CD4-positive, alpha-beta T cell treated with Interleukin-4 for 1 hour (primary cell): ENCODE measurements at places on chromosomes 5 and 9.

DNA sequence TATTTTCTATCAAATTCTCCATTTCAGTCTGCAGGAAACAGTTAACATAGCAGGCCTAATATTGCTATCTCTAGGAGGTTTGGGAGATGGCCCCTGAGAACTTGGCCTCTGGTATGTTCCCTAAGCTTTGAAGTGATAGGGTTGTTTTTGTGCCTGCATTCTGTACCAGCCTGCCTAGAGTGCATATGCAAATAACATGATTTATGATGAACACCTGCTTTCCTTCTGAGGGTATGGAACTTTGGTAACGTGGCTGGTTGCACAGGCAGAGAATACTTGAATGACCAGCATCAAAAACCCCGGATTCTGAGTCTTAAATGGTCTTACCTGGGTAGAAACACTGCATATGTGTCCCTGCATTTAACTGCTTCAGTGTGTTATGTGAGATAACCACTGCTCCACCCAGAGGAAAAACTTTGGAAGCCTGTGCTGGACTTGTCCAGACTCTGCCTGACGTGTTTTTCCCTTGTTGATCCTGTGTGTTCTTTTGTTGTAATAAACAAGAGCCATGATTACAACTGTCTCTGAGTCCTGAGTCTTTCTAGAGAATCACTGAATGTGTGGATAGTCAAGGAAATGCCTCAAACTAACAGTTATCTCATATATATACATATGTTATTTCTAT is 111.3 kb upstream of the ABCA1 start:
- DNase-seq = no peak

- DNase-seq = peak; percentile 34
Measured at GRCh38 chr9:124770359-124771020, 621 bp downstream of the NR6A1 start.

GRCh38 chr9:133127340-133127981 is 6.4 kb upstream of the RALGDS start:
- peak; percentile 85 for DNase-seq

DNA sequence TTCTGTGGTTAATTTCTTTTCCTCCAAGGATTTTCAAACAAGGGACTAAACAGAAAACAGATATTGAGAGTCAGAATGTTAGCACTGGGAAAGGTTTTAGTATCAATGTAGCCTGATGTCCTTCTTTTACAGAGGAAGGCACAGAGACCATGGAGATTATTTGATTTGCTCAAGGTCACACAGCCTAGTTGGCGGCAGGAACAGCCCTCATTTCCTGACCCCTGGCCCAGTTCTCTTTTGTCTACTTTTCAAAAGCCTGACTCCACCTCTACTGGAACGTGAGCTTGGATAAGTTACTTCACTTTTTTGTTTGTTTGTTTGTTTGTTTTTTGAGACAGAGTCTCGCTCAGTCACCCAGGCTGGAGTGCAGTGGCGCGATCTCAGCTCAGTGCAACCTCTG is 6.6 kb upstream of the NRG2 start:
- DNase-seq = no peak

DNA sequence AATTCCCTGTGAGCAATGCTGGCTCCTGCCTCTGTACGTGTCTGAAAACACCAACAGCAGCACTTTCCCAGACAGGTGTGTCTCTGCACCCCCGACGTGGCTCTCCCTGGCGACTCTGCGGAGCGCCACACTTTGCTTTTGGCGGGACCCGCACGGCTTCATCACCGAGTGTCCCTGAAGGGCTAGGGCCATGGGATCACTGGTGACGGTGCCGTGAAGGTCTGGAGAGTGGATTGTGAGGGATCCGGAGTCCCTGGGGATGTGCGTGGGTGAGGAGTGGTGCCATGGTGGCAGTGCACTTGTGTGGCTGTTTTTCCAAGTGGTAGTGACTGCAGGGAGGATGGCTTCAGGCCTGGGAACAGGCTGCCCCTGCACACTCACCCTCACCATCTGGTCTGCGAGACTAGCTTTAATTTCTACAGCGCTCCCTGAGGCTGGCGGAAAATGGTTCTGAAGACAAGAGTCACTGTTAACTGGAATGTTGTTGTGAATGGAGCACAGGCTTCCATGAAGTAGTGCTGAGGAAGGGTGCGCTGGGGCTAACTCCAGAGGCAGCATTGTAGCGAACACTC is 3.2 kb downstream of the NKD2 start:
- no peak for DNase-seq

DNA sequence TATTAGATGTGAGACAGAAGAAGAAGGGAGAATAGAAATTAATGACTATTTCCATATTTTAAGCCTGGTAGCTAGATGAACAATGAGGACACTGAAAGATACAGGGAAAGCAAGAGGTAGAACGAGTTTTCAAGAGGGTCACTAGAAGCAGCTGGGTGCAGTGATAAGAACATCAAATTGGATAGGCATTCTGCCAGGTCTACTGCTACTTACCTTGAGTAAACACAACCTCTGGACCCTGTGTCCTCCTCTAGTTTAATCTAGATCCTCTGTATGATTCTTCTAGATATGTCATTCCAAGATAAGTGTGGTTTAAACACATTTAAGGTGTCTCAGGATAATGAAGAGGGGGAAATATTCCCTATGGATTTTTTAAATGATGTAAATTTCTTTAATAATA is 31.2 kb downstream of the OTP start:
- no peak for DNase-seq

- DNase-seq = no peak
Measured at GRCh38 chr5:157955541-157956172, 96.7 kb upstream of the CLINT1 start.

GRCh38 chr9:21413151-21413550 is 4.2 kb downstream of the IFNA8 start:
- DNase-seq = no peak

- DNase-seq = peak; percentile 51
Measured at GRCh38 chr9:33813712-33814641, 3.0 kb upstream of the UBE2R2 start.

- no peak for DNase-seq
Measured at GRCh38 chr5:127184851-127185250, 105.7 kb upstream of the MEGF10 start.

DNA sequence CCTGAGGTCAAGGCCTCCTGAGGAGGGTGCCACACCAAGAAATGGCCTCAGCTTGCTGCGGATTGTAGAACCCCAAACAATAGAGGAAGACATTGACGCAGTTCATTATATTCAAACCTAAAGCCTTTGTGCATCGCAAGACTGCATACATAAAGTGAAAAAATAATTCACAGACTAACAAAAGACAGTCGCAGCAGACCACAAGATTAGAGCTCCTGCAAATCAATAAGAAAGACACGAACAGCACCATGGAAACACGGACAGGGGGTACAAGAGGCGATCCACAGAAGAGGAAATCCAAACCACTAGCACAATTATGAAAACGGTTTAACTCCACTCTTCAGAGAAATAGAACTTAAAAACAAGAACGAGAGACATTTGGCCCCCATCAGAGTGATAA is 10.0 kb upstream of the TCOF1 start:
- no peak for DNase-seq

DNA sequence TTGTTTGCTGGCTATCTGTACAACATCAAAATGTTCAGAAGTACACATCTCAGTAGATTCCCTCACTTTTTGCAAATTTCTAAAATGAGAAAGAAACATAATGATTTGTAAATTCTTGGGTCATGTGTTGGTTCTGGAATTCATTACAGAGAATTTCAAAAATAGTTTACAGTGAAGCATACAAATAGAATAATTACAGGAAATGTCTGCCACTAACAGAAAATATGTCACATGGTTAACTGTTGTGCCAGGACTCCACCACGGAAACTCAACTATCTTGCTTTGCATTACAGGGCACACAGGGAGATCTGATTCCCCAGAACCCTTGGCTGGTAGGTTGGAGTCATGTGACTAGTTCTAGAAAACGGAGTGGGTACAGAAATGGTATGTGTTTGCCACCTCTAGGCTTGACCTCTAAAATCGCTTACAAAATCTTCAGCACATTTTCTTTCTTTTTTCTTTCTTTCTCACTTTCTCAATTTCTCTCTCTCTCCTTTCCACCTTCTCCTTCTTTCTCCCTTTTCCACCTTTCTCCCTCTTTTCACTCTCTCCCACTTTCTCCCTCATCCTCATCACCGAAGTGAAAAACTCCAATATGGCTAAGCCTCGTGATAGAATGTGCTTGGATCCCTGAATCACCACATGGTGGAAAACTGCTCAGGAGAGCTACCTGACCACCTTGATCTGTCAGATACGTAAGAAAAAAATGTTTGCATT is 32.4 kb downstream of the RASEF start:
- no peak for DNase-seq

- DNase-seq = no peak
Measured at GRCh38 chr5:151270599-151270998, 17.6 kb downstream of the GM2A start.
